HFFc6 (cell line): ENCODE measurements at places on chromosomes 3 and 15.
A peak's percentile ranks its signal among the peaks of the same experiment; 100 is the strongest.

DNA sequence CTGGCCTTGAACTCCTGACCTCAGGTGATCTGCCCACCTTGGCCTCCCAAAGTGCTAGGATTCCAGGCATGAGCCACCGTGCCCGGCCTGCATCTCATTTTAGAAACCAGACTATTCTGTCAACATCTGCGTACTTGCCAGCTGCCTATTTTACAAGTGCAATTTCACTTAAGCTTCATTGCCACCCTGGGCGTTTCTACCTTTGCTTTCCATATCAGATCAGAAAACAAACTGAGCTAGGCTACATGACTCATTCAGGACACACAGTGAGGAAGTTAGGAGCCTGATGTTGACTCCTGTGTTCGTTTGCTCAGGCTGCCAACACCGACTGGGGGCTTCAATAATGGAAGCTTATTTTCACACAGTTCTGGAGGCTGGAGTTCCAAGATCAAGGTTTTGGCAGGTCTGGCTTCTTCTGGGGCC, 42.3 kb upstream of the KLHL25 start:
- H3K27ac ChIP-seq: no peak overlapping the region
- no peaks in the 10 kb centered on the region for H3K36me3 ChIP-seq
- peaks cover 15% of the 10 kb centered on the region for H3K27me3 ChIP-seq
- peaks cover 7% of the 10 kb centered on the region for H3K4me1 ChIP-seq
- no peak for DNase-seq

DNA sequence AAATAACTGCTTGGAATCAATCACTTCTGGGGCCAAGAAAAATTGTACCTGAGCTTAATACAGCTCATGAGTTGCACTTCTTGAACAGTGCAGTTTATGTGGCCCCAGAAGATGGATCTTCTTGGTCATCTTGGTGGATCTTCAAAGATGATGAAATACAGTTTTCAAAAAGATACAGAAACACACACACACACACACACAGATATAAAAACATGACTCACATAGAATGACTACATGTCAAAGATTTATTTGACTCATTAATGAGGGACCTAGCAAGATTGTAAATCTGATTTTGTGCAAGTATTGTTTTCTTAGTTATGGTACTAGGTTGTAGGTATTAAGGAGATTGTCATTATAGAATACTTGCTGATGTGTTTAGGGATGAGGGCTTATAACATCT, 32.6 kb downstream of the PDCD6IP start:
- H3K4me1 ChIP-seq: peaks cover 58% of the 10 kb centered on the region
- peak overlapping the region; percentile 14 for H3K27ac ChIP-seq
- peaks cover 3% of the 10 kb centered on the region; the same call in 1 of the 2 replicates for H3K27me3 ChIP-seq
- peak; percentile 66 for DNase-seq
- H3K4me3 ChIP-seq: no peak overlapping the region
- peaks cover 57% of the 10 kb centered on the region for H3K36me3 ChIP-seq

DNA sequence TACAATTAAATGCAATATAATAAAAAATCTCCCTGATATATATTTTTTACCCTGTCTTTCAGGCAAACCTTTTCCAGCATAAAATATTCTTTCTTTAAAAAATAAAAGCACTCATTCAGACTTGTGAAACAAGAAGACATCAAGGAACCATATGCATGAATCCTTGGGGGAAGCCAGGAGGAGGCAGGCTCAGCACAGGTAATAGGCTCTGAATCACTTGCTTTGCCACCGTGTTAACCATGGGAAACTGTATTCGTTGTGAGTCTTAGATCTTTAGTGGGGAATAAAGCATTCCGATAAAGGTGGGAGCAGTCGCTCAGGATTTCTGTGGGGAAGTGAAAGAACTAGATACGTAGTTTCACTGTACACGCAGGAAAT, 42.4 kb downstream of the FBN1 start:
- peak overlapping the region; percentile 85 for H3K27ac ChIP-seq
- H3K4me3 ChIP-seq: peak overlapping the region; percentile 39
- peaks cover 2% of the 10 kb centered on the region for H3K27me3 ChIP-seq
- peaks cover 69% of the 10 kb centered on the region for H3K4me1 ChIP-seq
- H3K36me3 ChIP-seq: peaks cover 64% of the 10 kb centered on the region
- no peak for DNase-seq

DNA sequence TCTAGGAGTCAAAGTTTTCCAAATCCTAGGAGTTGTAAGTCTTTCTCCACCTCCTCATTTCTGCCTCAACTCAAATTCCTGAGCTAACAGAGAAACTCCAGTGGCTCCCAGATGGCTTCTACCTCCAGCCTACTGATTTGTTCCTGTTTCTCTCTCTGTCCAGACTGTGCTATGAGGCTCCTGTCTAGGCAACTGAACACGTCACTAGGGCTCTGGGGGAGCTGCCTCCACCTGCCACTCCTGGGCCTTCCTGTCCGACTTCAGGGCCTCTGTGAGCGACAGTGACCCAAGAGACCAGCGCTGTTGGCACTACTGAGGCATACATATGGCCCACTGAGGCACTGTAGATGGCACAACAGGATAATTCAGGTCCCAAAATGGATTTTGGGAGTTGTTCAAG, 71.4 kb downstream of the EXOG start:
- no peak overlapping the region for H3K27ac ChIP-seq
- H3K4me3 ChIP-seq: no peak overlapping the region
- no peaks in the 10 kb centered on the region for H3K4me1 ChIP-seq
- peaks cover 6% of the 10 kb centered on the region for H3K27me3 ChIP-seq
- no peaks in the 10 kb centered on the region for H3K36me3 ChIP-seq
- DNase-seq: no peak

GRCh38 chr3:112333002-112333380, at the start of gene CD200:
TSS of gene CD200 (plus strand) at chr3:112333156. CDS start at chr3:112333213, 57 bp downstream.
- H3K27me3 ChIP-seq: peaks cover 34% of the 10 kb centered on the region
- H3K36me3 ChIP-seq: no peaks in the 10 kb centered on the region
- DNase-seq: no peak
- H3K27ac ChIP-seq: no peak within 1 kb of the TSS
